ENCODE measurements at places on chromosomes 12 and 14.

DNA sequence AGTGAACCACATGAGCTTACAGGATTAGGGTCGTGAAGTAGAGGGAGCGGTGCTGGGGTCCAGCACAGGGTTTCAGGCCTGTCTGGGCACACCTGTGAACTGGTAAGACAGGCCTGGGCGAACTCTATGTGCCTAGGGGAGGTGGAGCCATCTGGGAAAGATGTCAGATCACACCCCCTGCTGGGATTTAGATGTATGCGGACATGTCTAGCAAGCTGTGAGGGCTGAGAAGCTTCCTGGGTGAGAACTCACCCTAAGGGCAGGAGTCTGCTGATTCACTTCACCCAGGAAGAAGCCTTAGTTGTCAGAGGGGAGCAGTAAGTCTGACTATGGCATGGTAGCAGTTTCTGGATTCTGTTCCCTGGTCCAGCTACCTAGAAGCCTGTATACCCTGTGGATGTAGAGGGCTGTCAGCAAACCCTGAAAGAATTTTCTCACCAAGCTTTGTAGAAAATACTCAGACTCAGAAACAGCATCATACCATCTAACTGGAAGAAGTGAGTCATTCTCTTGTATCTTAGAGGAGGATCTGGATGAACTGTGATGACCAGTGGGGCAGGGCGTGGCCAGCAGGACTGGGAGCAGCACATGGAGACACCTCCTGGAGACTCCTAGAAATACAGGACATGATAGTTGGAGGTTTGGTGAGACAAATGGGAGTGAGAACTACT, 11.2 kb upstream of the PYGL start:
- no peak for DNase-seq

- DNase-seq, result no peak
These were observed 134.1 kb upstream of the KRAS start for GRCh38 chr12:25384893-25385248.

DNA sequence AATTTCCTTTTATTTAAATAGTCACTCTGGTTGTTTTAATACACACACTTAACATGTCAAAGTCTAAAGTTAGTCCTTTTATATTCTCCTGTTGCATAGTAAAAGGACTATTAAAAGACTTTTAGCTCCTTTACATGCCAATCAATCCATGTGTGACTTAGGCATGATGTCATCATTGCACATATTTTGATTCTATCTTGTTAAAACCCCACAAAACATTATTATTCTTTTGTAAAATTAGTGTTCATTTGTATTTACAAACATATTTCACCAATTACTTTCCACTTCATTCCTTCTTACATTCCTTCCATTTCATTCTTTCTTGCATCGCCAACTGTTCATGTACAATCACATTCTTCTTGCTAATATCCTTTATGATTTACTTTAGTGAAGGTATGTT, 39.6 kb downstream of the TC2N start:
- no peak for DNase-seq

DNA sequence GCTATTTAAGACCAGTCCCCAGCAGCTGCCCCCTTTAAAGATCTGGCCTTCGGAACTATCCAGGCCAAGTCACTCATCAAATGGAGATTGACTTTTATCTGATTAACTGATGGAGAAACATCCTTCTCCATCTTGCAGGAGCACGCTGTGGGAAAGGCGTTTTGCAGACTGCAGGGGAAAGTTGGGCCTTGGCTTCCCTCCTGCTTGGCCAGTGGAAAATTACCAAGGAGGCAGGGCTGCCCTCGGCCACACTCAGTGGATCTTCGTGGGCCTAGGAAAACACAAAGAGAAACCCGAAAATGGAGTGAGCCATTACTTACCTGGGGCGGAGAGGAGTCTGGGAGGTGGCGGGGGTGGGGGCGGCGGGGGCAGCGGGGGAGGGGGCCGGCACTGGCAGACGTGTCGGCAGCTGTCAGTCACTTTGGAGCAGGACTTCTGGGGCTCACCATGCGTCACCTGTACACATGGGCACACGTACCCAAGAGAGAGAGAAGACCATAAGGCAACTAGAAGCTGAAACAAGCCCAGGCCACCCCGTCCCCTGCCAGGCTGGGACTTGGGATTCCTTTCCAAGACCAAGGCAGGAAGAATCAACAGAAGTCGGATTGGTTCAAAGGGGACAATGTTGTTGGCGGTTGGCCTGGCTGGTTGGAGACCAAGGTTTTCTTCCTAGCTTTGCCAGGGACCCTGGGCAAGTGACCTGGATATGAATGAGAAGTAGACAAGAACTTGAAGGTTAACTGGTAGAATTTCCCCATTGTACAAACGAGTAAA, 9.2 kb downstream of the PRIMA1 start:
- DNase-seq, result no peak

- no peak for DNase-seq
These were observed 8.4 kb upstream of the CALM1 start for GRCh38 chr14:90388437-90388836.

DNA sequence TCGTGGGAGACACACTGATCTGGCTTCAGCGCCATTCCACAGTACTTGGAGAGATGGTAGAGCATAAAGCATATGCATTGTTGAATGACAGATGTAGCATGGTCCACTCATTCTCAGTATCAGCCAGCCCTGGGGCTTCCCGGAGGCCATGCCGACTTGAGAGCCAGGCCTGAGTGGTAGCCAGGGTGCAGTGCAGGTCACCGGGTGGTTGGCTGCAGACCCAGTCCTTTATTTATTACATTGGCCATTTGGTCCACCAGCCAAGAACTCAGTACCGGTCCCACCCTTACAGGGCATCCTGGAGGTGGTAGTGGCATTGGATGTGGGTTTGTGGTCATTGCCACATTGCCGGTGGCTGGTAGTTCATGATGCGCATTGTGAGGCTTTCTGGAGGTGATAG, 121.6 kb upstream of the RTL1 start:
- DNase-seq, result no peak

- DNase-seq, result no peak
These were observed 25.7 kb upstream of the SLC16A7 start for GRCh38 chr12:59570145-59570544.

DNA sequence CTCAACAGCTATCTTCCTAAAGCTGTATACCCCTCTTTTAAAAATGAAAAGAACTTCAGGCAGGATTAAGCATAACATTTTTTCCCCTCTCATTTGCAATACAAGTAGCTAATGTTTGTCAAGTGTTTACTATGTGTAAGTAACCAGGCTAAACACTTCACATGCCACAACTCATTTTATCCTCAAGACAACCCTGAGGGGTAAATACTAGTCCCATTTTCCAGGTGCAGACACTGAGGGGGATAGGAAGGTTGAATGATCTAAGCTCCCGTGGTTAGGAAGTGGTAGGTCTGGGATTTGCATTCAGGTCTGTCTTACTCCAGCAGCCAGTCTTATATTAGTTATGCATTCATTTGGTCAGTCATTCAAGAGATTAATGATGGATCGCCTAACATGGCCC, 70.7 kb downstream of the ANO6 start:
- DNase-seq, result no peak

- no peak for DNase-seq
These were observed 66.1 kb upstream of the ARID2 start for GRCh38 chr12:45663455-45663854.

GRCh38 chr12:54251667-54252284, 28.1 kb downstream of the CBX5 start:
- DNase-seq, result peak; percentile 45

GRCh38 chr12:122457627-122458026, 35.2 kb upstream of the CLIP1 start:
- DNase-seq, result no peak

- peak; percentile 94 for DNase-seq
These were observed 1.2 kb downstream of the CRY1 start for GRCh38 chr12:107091989-107092641.

GRCh38 chr12:57153415-57153997, 6.1 kb upstream of the LRP1-AS start:
- no peak for DNase-seq

- no peak for DNase-seq
These were observed 24.4 kb downstream of the TUNAR start for GRCh38 chr14:95901054-95901453.

DNA sequence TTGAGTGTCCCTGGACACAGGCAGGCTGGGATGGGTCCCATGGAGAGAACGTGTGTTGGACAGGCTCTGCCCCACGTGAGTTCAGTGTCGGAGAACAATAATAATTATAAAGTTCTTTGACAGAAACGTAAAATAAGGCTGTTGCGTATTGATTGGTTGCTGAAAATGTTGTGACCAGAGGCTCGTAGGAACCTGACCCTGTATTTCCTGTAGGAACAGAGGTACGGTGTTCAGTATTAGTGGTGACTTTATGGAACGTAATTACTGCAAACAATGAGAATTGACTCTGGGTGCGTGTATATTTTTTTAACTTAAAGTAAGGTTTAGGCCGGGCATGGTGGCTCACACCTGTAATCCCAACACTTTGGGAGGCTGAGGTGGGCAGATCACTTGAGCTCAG, 7.8 kb downstream of the MTA1 start:
- no peak for DNase-seq

DNA sequence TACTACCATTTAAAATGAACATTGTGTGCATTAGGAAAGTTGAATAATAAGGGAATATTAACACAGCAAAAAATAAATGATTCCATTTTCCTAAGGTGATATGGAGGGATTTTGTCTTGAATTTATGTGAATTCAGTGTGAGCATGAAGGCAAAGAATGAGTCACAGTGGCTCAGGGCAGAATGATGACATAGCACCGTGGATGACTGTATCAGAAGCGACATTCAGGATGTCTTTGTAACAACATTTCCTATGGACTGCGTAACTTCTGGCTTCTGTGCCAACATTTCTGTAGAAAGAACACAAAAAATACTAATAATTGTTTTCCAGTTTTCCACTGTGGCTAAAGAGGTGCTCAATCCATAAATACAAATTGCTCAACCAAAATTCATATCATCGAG, 54.6 kb downstream of the TTC8 start:
- no peak for DNase-seq

- DNase-seq, result no peak
These were observed 458.8 kb downstream of the TMEM117 start for GRCh38 chr12:44294649-44295048.
